ENCODE measurements at places on chromosomes 7 and 10. TPM values are rescaled to one million over a fixed set of nuclear protein-coding genes. Genes with fewer than 3 reads are reported as not detected.

HECW1 gene
- 2.3 TPM for total RNA-seq

- no peaks in the 10 kb centered on the region for H3K27me3 ChIP-seq
- H3K36me3 ChIP-seq, result no peaks in the 10 kb centered on the region
- no peak overlapping the region for H3K27ac ChIP-seq
- DNase-seq, result no peak
- H3K4me3 ChIP-seq, result peak overlapping the region; percentile 55
Measured at GRCh38 chr10:124522933-124523871, 61.6 kb downstream of the LHPP start.

DNA sequence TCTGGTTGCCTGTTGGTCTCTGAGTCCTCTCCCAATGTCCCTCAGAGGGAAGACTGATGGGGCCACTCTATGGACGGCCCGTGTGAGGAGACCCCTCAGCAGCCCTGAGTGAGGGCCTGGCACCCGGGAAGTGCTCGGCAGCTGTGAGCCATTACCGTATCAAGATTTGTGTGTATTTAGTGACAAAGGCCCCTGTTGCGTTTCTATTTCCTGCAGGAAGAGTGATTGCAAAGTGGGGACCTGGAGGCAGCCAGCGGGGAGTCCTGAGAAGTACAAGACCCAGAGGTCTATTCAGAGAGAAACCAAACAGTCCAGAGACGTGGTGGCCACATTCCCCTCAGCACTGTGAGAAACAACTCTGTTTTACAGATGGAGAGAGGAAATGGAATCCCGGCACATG is 51.1 kb upstream of the CHST15 start:
- H3K4me3 ChIP-seq, result no peak overlapping the region
- peaks cover under 1% of the 10 kb centered on the region for H3K4me1 ChIP-seq
- H3K36me3 ChIP-seq, result no peaks in the 10 kb centered on the region

DNA sequence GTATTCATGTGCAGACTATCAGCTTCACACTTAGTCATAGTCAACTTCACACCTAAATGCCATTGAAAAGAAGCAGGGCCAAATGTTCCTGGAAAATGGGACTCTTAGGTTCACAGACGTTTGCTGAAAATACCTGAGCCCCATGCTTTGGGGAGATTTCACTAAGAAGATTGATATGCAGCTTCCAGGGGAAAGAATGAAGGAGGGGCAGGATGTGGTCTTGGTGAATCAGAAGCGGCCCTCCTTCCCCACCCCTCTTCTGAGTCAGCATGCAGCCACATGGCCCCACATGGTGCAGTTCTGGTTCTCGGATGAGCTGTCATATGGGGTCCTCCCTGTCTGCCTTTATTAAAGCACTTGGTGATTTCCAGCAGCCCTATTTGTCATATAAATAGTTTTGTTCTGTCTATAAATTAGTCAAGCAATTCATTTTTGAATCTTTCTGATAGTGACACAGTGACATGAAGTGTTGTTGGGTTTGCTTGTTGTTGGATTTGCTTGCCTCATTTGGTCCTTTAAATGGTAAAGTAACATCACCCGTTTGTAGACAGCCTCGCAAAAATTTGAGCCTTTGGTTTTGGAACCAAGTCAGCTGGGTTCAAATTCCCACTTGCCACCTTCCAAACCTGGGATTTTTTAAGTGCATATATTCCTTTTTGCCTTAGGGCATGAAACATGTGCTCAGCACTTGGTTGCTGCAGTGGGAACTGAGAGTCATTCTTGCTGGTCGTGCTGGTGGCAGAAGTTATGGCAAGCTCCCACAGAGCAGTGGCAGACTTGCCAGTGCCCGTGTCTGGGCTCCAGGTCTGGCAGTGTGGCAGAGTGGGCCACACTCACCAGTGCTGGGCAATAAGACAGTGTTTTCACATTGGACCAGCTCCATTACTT is 68.1 kb upstream of the CDK6 start:
- no peak overlapping the region for H3K4me3 ChIP-seq
- no peak overlapping the region for H3K27ac ChIP-seq
- H3K27me3 ChIP-seq, result no peaks in the 10 kb centered on the region
- H3K36me3 ChIP-seq, result no peaks in the 10 kb centered on the region
- no peaks in the 10 kb centered on the region for H3K4me1 ChIP-seq

GRCh38 chr7:139830782-139831501 is 1.9 kb downstream of the TBXAS1 start:
- peak overlapping the region; percentile 54 for H3K4me3 ChIP-seq
- H3K27ac ChIP-seq, result no peak overlapping the region
- H3K4me1 ChIP-seq, result no peaks in the 10 kb centered on the region
- H3K27me3 ChIP-seq, result no peaks in the 10 kb centered on the region
